ENCODE measurements at places on chromosomes 12 and 14.

DNA sequence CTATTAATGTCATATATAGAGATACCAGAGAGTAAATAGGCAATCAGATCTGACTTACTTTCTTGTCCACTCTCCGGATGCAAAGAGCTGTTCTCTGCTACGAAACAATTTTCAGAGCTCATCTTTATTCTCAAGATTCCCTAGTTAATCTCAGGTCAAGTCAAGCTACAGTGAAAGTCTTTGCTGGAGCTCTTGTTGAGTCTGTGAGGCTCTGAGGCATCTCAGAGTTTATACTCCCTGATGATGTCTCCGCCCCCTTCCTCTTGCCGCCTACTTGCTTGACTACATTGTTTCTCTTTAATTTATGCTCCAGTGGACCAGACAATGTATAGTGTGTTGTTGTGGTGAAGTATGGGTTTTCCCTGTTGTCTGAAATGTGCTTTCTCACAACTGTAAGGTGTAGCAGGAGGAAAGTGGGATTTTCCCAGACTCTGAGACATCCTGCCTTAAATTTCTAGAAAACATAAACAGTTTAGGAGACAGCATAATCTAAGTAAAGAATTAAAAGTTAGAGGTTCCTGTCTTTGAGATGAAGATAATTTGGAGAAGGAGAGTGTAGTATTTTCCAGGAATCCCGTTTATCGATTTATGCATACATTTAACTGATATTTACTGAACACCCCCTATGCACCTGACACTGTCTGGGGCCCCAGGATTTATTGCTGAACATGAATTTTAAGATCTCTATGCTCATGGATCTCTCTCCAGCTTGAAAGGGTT is at the start of gene CD69:
Gene CD69 (minus strand): TSS at position 203 of the 720 bp plus-strand sequence. CDS start 81 bp downstream, at position 122.
- no peaks in the 10 kb centered on the region for H3K4me1 ChIP-seq
- H3K27me3 ChIP-seq = no peaks in the 10 kb centered on the region
- no peak within 1 kb of the TSS for H3K27ac ChIP-seq
- DNase-seq = peak; percentile 50

DNA sequence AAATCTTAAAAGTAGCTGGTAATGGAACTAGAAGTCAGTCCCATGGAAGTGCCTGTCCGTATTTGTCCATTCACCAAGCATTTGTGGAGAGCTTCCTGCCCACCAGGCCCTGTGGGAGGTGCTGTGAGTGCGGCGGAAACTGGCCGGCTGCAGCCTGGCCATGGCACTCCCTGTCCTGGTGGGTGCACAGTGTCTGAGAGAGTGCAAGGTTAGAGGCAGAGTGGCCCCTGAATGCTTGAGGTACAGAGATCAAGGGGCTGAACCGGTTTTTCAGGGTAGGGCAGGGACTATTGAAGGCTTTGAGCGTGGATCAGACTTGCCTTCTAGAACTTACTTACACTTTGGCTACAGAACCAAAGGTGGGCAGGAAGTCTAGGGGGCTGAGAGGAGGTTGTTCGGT is 92.9 kb downstream of the ESR2 start:
- H3K36me3 ChIP-seq = no peaks in the 10 kb centered on the region
- no peaks in the 10 kb centered on the region for H3K27me3 ChIP-seq
- H3K27ac ChIP-seq = no peak overlapping the region
- no peak for DNase-seq
- no peak overlapping the region for H3K4me3 ChIP-seq

DNA sequence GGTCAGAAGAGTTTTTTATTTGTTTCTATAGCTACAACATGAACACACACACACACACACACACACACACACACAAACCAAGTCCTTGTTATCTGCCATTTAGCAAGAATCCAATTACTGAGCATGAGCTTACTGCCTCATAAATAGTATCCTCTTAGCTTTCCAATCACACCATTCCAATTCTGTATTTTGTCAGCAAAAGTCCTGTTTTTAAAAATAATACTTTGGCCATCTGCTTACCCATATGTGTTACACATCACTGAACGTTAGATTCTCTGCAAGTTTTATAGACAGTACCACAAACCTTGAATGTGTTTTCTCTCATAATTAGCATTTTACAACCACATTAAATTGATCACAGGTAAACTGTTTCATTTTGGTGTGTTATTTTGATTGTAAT is 1905.4 kb upstream of the FLRT2 start:
- H3K36me3 ChIP-seq = no peaks in the 10 kb centered on the region
- H3K4me3 ChIP-seq = no peak overlapping the region
- DNase-seq = no peak
- no peak overlapping the region for H3K27ac ChIP-seq
- H3K4me1 ChIP-seq = no peaks in the 10 kb centered on the region
- H3K27me3 ChIP-seq = no peaks in the 10 kb centered on the region

- H3K4me1 ChIP-seq = no peaks in the 10 kb centered on the region
- H3K27ac ChIP-seq = no peak overlapping the region
- H3K4me3 ChIP-seq = no peak overlapping the region
These were observed 75.2 kb downstream of the NTS start for GRCh38 chr12:85949253-85949652.

DNA sequence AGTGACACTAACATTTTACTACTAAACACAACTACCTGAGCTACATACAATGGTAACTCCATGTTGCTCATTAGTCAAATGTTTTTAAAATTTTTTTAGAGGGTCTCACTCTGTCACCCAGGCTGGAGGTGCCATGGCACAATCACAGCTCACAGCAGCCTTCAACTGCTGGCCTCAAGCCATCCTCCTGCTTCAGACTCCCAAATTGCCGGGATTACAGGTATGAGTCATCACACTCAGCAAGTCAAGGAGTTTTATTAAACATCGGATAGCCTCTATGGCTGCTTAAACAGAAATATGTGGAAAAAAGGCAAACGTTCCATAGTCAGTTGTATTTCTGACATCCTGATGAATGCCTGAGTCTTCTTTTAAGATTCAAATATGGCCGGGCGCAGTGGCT is 11.1 kb upstream of the NPFF start:
- no peak overlapping the region for H3K4me3 ChIP-seq
- H3K27me3 ChIP-seq = no peaks in the 10 kb centered on the region
- no peaks in the 10 kb centered on the region for H3K4me1 ChIP-seq
- H3K36me3 ChIP-seq = peaks cover 32% of the 10 kb centered on the region

Measured in trophoblast cell (in vitro differentiated cells and primary cell).